ENCODE measurements at places on chromosomes 12 and 14.

- no peak for DNase-seq
Measured at GRCh38 chr14:84036840-84037239, 1493.1 kb upstream of the FLRT2 start.

GRCh38 chr12:52754135-52754534 lies 23.0 kb downstream of the KRT76 start:
- DNase-seq = no peak

GRCh38 chr12:12722435-12723148 lies 5.4 kb downstream of the CDKN1B start:
- no peak for DNase-seq

GRCh38 chr14:23566112-23566777 lies 1.3 kb downstream of the AP1G2 start:
- DNase-seq = no peak

DNA sequence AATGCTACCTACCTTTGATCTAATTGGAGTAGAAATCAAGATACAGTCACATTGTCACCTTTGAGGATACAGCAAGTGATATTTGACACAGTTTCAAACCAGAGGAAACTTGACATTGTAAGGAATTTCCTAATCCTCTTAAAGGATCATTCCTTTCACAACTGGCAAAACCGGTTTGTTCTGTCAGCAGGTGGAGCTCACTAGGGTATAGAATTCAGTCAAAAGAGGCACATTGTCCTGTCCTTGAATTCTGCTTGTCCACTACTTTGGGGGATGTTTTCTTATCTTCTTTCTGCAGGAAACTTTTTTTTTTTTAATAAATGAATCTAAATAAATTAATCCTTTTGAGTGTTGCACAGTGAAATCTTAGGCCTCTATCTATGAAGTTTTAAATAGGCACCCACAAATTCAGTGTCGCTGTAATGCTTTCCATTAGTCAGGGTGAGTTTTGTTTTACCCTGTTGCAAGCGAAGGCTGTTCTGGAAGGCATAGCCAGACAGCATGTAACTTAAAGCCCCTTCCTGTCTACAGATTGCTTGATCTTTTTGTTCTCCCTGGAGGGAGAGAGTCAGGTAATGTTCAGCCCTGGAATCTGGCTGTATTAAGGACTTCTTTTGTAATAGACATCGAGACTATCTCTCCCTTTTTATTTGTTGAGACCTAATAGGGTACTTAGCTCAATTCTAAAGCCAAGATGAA lies 285.0 kb upstream of the RGS6 start:
- DNase-seq = no peak

DNA sequence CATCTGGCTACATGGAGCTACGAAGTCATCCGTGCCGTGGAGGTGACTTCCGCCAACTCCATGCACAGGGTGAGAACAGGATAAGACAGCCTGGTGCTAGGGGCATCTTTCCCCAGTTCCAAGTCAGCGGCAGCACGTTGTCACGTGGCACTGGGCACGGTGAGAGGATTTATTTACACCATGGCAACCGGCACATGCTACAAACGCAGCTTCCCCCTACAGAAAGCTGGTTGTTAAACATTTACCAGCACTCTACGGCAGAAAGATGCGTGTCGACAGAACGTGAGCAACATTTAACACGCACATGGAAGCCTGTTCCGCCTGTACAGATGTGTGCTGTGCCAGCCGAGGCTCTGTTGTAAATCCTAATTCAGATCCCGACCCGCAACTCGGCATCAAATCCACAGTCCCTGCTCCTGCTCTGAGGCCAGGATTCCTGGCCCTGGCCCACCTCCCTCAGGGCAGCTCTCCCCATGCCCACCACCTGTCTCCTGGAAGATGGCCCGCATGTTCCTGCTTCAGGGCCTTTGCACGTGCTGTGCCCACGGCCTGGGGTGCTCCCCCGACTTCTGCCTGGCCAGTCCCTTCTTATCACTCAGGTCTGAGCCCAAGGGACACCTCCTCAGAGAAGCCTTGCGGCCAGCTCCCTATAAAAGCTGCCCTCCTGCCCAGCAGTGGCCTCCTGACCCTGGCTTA lies 114.1 kb downstream of the RFLNA start:
- DNase-seq = no peak
